ENCODE measurements at places on chromosomes 1 and 21.

DNA sequence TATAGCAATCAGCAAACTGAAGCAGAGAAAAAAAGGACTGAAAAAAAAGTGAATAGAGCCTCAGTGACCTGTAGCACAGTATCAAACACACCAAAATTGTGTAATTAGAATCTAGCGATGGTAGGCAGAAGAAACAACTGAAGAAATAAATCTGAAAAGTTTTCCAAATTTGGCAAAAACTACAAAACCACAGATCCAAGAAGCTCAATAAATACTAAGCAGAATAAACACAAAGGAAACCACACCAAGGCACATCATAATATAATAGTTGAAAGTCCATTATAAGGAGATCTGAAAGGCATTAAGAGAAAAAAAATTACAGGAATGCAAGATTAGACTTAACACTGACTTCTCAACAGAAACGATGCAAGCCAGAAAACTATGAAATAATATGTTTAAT, 7.1 kb upstream of the IL12RB2 start:
- DNase-seq, result no peak

GRCh38 chr1:210072896-210073504, 135.0 kb downstream of the SYT14 start:
- DNase-seq, result no peak

GRCh38 chr1:47761974-47762373, 235.2 kb downstream of the TRABD2B start:
- no peak for DNase-seq

DNA sequence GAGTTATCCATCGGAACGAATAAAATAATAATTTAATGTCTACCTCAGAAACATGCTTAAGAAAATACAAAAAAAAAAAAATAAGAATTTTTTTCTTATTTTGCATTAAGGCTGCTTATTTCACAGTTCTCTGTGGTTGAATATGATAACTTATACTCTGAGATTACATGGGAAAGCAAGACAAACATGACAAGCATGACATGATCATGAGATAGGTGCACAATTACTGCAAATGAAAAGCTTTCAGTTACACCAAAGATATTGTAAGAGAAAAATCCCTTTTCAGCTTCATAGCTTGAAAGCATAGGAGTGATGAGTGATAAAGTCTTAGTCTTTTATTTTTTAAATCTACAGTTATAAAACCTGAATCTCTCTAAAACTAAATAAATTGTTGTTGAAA, 154.1 kb downstream of the BRINP3 start:
- DNase-seq, result no peak

GRCh38 chr1:65068202-65069010, 79.6 kb upstream of the AK4 start:
- no peak for DNase-seq

GRCh38 chr1:111793923-111794322, 38.2 kb downstream of the DDX20 start:
- no peak for DNase-seq

DNA sequence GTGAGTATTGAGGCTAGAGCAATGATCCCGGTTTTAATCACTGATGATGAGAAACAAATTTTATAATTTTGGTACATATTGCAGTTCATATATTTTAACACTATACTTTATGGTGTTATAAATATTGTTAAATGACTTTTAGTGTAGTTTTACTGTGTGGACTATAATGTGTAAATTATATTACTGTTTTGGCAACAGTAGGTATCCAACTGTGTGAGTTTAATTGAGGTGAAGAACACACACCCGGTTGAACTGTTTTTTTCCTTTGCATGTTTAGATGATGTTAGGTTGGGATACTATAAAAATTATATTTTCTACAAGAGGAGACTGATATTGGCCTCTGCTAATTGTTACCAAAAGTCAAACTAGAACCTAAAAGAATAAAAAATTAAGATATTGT, 166.5 kb downstream of the SDCCAG8 start:
- DNase-seq, result no peak

DNA sequence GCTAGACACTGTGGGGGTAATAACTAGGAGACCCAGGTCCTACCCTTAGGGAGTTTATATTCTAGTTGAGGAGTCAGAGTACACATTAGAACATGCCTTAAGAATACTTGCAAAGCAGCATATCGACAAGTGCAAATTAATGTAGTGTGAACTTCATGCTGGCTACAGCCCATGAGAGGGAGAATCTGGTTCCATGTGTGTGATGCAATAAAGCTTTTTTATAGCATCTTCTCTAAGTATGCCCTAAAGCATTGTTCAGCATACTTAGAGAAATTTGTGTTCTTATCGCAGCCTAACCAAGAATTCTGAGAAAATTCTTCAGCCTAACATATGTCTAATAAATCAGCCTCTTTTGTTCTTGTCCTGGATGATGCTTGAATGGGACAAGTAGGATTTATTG, 95.5 kb downstream of the SDCCAG8 start:
- DNase-seq, result no peak

GRCh38 chr1:59352065-59352464, 55.2 kb downstream of the FGGY start:
- DNase-seq, result no peak

GRCh38 chr1:41795205-41795762, 123.4 kb downstream of the HIVEP3 start:
- no peak for DNase-seq

GRCh38 chr1:221711656-221712055, 30.2 kb downstream of the DUSP10 start:
- DNase-seq, result no peak

DNA sequence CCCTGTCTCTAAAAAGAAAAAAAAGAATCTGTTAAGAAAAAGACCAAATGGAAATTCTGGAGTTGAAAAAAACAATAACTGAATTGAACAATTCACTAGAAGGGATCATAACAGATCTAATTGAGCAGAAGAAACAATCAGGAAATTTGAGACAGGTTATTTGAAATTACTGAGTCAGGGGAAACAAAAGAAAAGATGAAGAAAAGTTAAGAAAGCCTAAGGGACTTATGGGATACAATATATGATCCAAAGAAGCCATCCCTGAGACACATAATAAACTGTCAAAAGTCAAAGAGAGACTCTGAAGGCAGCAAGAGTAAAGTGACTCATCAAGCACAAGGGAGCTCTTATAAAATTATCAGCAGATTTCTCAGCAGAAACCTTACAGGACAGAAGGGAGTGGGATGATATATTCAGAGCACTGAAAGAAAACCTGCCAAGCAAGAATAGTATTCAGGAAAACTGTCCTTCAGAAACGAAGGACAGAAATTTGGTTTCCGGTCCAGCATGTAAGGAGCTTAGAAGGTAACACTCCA, 44.5 kb downstream of the SLC2A1 start:
- no peak for DNase-seq

DNA sequence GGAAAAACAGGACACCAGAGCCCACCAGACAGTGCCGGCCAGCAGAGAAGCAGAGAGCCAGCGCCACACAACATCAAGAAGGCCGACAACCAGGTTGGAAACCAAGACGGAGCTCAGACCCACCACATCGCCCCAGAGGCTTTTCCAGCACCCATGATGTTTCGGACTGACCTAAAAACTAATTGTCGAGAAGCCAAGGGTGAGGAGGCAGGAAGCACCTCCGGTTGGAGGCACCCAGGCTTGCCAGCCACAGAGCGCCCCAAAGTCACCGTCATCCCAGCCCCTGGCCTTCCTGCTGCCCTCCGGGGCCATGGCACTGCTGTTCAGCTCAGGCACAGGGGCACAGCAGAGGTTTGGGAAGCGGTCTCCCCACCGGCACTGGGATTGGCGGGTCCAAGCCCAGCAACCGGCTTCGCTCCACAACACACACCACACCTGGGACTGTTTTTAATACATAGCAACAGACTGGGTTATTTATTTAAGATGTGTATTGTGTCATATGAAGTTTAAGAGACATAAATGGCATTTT, 67.2 kb downstream of the SLC37A1 start:
- DNase-seq, result no peak

- no peak for DNase-seq
These were observed 161.6 kb upstream of the RAB4A start for GRCh38 chr1:229109320-229109761.

DNA sequence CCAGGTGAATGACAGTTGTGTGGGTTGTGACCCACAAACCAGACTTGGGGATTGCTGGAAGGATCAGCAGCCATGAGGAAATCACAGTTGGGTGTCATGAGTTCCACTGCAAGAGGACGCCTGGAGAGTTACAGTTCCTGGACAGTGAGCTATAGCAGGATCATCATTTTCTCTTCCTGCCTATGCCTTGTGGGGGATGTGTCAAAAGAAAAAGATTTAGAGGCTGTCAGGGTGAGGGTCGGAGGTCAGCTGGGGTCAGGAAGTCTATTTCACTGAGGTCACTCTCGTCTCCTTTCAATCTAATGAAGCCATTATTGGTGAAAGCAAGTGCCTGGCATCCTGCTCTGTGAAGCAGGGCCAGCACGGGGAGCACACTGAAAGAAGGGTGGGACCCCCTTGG, 7.0 kb upstream of the LIN28A start:
- no peak for DNase-seq

DNA sequence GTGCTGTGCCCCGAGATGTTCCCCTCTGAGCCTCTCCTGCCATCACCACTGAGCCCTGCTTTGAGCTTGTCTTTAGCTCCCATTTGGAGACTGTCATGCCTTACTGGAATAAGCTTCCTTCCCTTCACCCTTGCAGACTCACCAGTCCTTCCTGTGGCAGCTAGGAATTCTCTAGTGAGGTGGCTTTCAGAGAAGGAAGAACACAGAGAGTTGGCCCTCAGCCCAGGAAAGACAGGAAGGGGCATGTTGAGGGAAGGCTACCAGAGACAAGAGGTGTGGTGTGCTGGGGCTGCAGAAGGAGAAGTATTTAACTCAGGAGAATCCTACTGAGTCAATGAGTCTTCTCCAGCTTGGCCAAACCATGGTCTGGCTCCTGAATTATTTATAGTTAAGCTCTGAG, 76.3 kb downstream of the UCK2 start:
- no peak for DNase-seq

DNA sequence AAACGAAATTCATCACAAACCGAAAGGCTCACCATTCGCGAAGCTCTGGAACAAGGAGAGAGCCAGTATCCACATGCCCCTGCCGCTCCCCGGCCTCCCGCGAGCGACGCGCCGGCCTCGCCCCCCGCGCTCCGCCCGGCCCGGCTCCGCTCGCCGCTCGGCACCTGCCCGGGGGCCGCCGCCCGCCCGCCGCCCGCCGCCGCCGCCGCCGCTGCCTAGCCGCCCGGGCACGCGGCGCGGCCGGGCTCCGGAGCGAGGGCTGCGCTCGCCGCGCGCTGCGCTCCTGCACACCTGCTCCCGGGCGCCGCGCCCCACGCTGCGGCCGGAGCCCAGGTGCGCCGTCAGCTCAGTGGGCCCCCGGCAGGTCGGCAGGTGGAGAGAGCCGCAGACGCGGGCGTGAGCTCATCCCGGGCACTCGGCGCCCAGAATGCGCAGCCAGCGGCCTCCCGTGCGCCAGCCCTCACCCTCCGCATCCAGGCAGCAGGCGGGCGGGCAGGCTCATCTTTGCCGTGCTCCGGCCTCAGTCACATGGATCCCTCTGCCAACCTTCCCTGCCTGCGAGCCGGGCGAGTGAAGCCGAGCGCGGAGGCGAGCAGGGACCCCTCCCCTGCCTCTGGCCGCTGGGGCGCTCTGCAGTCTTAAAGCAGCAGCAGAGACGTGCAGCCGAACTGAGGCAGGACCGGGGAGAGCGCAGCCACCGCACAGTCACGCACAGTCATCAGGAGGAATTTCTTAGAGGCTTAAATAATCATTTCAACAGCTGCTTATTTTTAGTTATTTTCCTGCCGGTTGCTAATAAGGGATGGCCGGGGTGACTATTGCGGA, at the start of gene DSCAM:
DSCAM (minus strand) TSS at position 572 of the 825 bp plus-strand sequence; CDS start at position 75, 497 bp downstream.
- DNase-seq, result no peak

DNA sequence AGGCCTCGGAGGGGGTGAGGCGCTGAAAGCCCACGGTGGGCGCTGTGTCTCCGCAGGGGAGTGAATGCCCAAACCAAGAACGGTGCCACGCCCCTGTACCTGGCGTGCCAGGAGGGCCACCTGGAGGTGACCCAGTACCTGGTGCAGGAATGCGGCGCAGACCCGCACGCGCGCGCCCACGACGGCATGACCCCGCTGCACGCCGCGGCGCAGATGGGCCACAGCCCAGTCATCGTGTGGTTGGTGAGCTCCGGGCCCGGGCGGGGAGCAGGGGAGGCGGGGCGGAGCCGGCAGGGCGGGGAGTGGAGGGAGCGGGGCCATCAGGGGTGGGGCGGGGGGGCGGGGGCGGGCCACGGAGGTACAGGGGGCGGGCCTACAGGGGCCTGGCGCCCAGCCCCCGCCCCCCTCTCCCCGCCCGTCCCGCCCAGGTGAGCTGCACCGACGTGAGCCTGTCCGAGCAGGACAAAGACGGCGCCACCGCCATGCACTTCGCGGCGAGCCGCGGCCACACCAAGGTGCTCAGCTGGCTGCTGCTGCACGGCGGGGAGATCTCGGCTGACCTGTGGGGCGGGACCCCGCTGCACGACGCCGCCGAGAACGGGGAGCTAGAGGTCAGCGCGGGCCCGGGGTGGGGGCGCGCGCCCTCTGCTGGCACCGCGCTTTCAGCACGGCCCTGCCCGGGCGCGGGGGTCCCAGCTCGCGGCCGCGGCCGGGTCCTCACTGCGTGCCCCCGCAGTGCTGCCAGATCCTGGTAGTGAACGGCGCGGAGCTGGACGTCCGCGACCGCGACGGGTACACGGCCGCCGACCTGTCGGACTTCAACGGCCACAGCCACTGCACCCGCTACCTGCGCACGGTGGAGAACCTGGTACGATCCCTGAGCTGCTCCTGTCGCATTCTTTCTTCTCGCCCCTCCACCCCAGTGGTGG, 15.9 kb downstream of the ESPN start:
- DNase-seq, result peak; percentile 79

- no peak for DNase-seq
These were observed 40.0 kb downstream of the CFAP74 start for GRCh38 chr1:1963570-1963969.

DNA sequence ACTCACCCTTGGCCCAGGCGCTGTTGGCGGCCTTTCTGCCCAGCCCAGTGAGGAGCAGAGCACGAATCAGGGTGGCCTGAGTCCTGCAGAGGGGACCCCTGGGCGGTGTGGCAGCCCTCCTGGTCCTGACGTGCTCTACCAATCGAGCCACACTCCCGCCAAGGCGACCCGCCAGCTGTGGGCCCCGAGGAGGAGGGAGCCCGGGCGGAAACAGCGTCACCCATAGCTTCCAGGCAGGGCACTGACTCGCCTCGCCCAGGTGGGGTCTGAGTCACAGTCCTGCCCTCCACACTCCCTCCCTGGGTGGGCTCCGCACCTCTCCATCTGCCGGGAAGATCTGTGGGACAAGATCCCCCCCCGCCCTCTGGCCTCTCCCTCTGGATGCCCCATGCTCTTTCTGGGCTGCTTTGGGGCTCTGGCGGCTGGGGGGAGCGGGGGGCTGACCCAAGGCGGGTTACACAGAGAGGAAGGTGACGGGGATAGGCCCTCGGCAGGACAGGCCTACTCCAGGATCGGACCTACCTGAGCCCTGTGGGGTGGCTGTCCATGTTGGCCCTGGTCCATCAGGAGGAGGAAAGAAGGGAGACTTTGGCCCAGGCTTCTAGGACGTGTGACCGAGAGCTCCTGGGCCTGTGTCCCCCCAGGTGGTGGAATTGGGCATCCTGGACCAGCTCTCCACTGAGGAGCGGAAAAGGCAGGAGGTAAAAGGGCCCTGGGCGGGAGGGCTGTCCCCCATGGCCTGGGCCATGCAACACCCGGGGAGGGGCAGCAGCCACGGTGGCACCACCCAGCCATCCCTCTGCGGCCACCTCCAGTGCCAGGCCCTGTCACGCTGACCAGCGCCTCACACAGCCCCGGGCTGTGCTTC, 14.0 kb downstream of the ARHGEF16 start:
- peak; percentile 24 for DNase-seq

GRCh38 chr1:212281590-212281989, 3.6 kb upstream of the PPP2R5A start:
- DNase-seq, result no peak

GRCh38 chr1:183416850-183417771, 1.1 kb downstream of the NMNAT2 start:
- DNase-seq, result peak; percentile 72

Data from activated naive CD8-positive, alpha-beta T cell treated with anti-CD3 and anti-CD28 coated beads, Interleukin-2, amount 10 ng/mL, durations not matched to agents 7 days and 5 days (primary cell).